ENCODE measurements at places on chromosomes 5 and 9.

DNA sequence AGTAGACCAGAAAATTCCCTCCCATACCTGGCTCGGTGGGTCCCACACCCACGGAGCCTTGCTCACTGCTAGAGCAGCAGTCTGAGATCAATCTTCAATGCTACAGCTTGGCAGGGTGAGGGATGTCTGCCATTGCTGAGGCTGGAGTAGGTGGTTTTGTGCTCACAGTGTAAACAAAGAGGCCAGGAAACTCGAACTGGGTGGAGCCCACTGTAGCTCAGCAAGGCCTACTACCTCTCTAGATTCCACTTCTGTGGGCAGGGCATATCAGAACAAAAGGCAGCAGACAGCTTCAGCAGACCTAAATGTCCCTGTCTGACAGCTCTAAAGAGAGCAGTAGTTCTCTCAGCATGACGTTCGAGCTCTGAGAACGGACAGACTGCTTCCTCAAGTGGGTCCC lies 5.6 kb upstream of the GZMA start:
- no peaks in the 10 kb centered on the region for H3K4me1 ChIP-seq
- H3K27me3 ChIP-seq = peaks cover 22% of the 10 kb centered on the region
- no peak overlapping the region for H3K27ac ChIP-seq
- H3K36me3 ChIP-seq = no peaks in the 10 kb centered on the region

GRCh38 chr5:143284521-143284920 lies 119.0 kb downstream of the NR3C1 start:
- H3K27ac ChIP-seq = no peak overlapping the region
- H3K27me3 ChIP-seq = no peaks in the 10 kb centered on the region
- no peaks in the 10 kb centered on the region for H3K4me1 ChIP-seq
- no peak overlapping the region for H3K4me3 ChIP-seq
- no peak for DNase-seq

DNA sequence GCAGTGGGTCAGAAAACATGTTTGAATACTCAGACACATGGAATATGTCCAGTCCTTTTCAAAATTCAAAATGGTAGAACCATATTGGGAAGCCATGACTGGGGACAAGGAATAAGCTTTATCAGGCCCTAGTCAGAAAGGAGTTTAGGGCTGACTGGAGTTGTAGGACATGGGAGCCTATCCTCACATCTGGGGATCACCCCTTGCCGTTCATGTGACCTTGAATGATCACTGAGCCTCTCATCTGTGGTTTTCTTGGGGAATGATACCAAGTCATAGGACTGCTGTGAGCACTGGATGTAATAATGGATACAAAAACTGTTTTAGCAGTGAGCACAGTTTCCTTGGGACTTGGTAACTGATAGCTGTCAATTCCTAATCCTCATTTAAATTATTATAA lies 84.7 kb downstream of the IQGAP2 start:
- H3K27me3 ChIP-seq = no peaks in the 10 kb centered on the region
- H3K4me1 ChIP-seq = no peaks in the 10 kb centered on the region
- H3K27ac ChIP-seq = no peak overlapping the region
- no peak overlapping the region for H3K4me3 ChIP-seq
- DNase-seq = no peak

- no peaks in the 10 kb centered on the region for H3K27me3 ChIP-seq
- H3K4me1 ChIP-seq = no peaks in the 10 kb centered on the region
- H3K36me3 ChIP-seq = no peaks in the 10 kb centered on the region
- no peak overlapping the region for H3K4me3 ChIP-seq
- no peak for DNase-seq
- H3K27ac ChIP-seq = no peak overlapping the region
These were observed 103.2 kb downstream of the NR2F1-AS1 start for GRCh38 chr5:93477816-93478215.

GRCh38 chr5:53472279-53472678 lies 8.2 kb upstream of the FST start:
- H3K4me3 ChIP-seq = no peak overlapping the region
- H3K36me3 ChIP-seq = no peaks in the 10 kb centered on the region

DNA sequence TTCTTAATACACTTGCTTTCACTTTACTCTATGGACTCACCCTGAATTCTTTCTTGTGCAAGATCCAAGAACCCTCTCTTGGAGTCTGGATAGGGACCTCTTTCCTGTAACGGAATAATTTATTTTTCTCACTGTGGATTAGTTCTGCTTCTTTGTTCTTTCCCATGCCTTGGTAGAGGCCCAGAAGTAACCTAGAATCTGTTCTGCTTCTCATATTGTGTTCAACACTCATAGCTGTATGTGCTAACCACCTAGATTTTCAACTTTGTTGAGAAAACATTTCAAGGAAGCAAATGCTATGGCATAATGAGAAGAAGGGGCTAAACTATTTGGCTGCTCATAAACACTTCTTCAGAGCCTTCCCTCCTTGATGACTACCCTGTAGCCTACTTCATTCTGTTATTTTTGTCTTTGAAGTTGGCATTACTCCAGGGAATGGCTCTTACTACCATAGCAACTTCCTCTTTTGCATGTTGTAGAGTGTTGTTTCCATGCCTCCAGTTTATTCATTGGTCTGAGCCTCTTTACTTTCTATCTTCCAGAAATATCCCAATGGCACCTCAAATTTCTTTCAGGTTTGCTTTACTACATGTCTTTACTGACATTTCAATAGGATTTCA lies 74.3 kb downstream of the KIAA0825 start:
- no peak overlapping the region for H3K27ac ChIP-seq
- no peaks in the 10 kb centered on the region for H3K36me3 ChIP-seq
- DNase-seq = no peak
- H3K4me3 ChIP-seq = no peak overlapping the region
- H3K27me3 ChIP-seq = no peaks in the 10 kb centered on the region

GRCh38 chr5:1041225-1042143 lies 32.9 kb downstream of the NKD2 start:
- H3K36me3 ChIP-seq = no peaks in the 10 kb centered on the region
- H3K27me3 ChIP-seq = no peaks in the 10 kb centered on the region
- no peak overlapping the region for H3K4me3 ChIP-seq
- no peaks in the 10 kb centered on the region for H3K4me1 ChIP-seq
- no peak overlapping the region for H3K27ac ChIP-seq

- H3K4me1 ChIP-seq = no peaks in the 10 kb centered on the region
- DNase-seq = no peak
- H3K36me3 ChIP-seq = no peaks in the 10 kb centered on the region
- H3K27ac ChIP-seq = no peak overlapping the region
- no peaks in the 10 kb centered on the region for H3K27me3 ChIP-seq
These were observed 170.7 kb upstream of the SPRY4 start for GRCh38 chr5:142495531-142495930.

DNA sequence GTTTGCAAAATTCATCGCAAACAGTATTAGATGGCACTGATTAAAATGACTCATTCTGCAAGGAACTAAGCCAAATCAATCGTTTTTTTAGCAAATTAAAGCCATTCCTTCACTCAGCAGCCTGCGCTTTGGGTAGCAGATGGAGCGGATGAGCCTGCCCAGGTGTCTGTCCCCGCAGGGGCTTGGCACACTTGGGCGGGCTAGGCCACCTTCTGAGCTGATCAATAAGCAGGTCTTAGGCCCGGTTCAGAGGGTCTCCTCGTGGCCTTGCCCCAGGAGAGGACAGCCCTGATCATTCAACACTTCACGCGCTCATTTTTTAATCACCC lies 78.0 kb upstream of the FCN1 start:
- H3K4me3 ChIP-seq = no peak overlapping the region
- H3K27me3 ChIP-seq = no peaks in the 10 kb centered on the region
- no peak overlapping the region for H3K27ac ChIP-seq
- H3K36me3 ChIP-seq = no peaks in the 10 kb centered on the region
- H3K4me1 ChIP-seq = no peaks in the 10 kb centered on the region
- no peak for DNase-seq

DNA sequence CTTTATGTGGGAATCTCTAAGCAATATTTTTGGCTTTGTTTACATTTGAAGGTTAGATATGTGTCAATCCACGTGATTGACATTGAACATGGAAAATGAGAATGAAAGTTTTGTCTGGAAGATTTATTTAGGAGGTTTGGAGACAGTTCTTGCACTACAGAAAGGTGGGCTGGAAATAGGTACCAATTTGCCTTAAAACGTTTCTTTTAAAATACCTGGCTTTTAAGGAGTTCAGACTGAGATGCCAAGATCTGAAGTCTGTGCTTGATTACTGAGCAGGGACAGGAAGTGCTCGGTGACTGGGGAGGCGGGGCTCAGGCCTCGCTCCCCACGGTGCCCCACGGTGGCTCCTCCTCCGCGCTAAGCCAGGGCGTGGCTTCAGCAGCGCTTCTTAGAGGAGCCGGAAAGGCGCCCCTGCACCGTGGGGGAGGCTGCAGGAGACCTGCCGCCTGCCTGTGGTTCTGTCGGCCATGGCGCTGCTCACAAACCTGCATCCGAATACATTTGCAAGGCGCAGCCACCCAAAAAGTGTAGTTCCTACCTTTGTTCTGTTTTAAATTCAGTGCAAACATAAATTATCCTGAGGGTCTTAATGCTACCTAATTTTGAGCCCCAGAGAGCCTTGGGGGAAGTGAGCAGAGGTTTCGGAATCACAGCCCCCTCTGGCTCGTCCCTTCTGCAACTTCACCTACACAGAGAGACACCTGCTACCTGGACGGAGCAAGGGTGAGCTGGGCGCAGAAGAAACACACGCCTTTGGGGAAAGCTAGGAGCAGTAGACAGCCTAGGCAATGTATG lies 49.2 kb downstream of the USP20 start:
- peak overlapping the region; percentile 70 for H3K27ac ChIP-seq
- peak overlapping the region; percentile 33 for H3K4me3 ChIP-seq
- DNase-seq = peak; percentile 64
- H3K4me1 ChIP-seq = peaks cover 22% of the 10 kb centered on the region

- H3K4me3 ChIP-seq = no peak overlapping the region
- H3K27ac ChIP-seq = no peak overlapping the region
- H3K36me3 ChIP-seq = no peaks in the 10 kb centered on the region
- no peaks in the 10 kb centered on the region for H3K4me1 ChIP-seq
These were observed 193.9 kb downstream of the RORB start for GRCh38 chr9:74691058-74691457.

DNA sequence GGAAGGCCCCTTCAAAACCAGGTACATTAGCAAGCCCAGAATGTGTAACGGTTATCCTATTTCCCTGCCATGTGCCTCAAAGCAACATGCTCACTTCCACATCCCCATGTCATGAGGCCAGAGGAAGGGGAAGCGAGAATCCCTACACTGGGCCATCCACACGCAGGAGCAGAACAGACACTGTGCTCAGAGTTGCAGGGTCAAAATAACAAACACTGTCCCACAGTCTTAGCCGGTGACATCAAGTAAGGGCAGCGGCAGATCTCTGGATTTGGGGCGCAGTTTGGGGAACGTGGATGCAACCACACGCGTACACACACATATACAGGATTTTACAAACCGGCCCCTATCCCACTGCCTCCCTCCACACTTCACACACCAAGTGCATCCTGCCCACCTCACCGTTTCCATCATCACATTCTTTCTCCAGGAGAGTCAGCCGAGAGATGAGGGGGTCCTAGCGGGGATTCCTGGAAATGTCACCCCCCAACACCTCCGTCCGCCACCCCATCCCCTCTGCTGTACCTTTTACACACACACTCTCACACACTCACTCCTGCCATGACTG lies 776 bp downstream of the APBA1 start:
- H3K4me3 ChIP-seq = no peak overlapping the region
- H3K36me3 ChIP-seq = no peaks in the 10 kb centered on the region
- peaks cover 14% of the 10 kb centered on the region for H3K4me1 ChIP-seq
- no peak overlapping the region for H3K27ac ChIP-seq
- H3K27me3 ChIP-seq = peaks cover 13% of the 10 kb centered on the region

- H3K27ac ChIP-seq = no peak overlapping the region
- H3K36me3 ChIP-seq = no peaks in the 10 kb centered on the region
- no peaks in the 10 kb centered on the region for H3K27me3 ChIP-seq
- H3K4me1 ChIP-seq = peaks cover 12% of the 10 kb centered on the region
- H3K4me3 ChIP-seq = no peak overlapping the region
These were observed 444.0 kb upstream of the TRPC7 start for GRCh38 chr5:136809382-136809781.

All from HCT116 (cell line).